ENCODE measurements at places on chromosomes 4 and X. TPM values are rescaled to one million over a fixed set of nuclear protein-coding genes. Genes with fewer than 3 reads are reported as not detected.

The NDNF gene
- 0.35 TPM for total RNA-seq

The IQCM gene
- total RNA-seq, result not detected

DNA sequence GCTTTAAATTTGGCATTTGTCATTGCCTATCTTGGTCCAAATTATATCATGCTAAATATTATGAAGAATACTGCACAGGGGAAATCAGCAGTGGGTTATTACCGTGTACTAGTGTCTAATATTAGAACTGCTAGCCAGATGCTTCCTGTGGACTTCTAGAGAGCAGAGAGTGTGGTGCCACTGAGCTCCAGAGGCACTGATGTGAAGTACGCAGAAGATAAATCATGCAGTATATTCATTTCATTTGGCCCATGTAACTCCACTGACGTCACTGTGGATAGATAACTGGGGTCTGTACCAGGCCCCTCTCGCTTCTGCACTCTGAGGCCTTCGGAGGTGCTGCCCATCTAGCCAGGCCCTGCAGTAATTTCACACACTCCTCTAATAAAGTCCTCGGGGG is 80.0 kb downstream of the ALPK1 start:
- DNase-seq, result no peak

DNA sequence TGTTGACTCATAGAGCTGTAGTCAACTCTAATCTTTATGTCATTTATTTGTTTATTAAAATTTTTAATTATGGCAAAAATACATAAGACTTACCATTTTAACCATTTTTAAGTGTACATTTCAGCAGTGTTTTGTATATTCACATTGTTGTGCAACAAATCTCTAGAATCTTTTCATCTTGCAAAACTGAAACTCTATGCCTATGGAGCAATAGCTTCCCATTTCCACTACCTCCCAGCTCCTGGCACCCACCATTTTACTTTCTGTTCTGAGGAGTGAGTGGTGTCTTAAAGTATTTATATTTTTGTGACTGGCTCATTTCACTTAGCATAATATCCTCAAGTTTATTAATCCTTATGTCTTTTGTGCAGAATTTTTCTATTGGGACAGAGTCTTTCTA is 181.0 kb downstream of the GPAT3 start:
- DNase-seq, result no peak

DNA sequence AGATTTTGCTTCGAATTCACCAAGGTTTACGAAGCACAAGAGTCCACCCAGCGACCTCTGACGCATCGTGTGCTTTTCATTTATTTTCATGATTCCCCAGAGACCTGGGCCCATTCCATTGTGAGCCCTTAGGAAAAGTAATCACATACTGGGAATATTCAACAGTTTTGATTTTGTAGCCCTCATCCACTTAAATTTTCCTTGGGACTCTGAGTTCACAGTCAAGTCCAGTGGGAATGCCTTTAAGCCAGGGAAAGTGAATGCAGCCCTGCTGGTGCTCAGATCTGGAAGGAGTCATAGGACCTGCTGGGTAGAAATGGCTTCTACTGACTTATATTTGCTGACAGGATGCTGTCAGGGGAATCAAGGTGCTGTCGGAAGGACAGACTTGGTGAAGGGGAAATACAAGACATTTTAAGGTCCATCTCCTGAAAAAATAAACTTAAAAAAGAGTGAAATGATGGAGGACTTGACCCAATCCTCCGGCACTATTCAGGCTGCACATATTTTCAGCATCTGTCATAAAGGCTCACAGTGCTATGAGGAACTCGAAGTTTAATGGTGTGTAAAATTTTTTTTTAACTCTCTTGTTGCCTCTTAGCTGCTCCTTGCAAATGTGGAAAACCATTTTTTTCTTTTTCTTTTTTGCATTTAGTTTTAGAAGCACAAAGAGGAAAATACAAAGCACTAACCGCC is 204.9 kb downstream of the MID1 start:
- DNase-seq, result no peak

DNA sequence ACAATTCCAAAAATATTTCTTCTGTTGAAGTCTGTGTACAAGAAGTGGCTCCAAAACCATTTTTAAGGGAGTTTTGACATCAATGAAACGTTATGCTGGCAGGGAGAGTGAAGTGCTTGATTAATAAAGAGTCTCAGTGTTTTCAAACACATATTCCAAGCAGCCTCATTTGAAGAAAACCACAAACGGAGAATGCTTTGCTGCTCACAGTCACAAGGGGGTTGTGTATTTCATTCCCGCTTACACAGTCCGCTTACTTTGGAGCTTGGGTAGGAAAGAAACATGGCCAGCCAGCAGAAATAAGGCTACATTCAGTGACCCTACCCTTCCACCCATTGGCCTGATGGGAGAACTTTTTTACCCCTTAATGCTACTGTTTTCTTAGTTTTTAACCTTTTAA is 586.2 kb downstream of the RAB28 start:
- DNase-seq, result no peak

DNA sequence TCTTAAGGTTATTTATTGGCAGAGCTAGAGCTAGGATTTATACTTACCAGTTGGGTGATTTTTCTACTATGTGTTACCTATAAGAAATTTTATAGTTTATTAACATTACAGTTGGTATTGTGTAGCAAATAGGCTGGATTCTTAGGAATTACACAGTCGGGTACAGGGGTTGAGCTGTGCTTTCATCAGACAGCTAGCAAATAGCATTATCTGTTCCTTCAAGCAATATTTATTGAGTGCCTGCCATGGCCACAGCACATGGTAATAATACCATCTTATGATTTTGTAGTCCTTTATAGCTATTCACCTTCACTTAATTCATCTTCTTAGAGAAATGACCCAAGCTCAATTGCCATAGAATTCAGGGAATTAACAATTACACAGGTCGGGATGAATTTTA is 109.4 kb upstream of the PACRGL start:
- DNase-seq, result no peak

GRCh38 chr4:6900956-6901355 is 8.7 kb upstream of the TBC1D14 start:
- DNase-seq, result no peak

- no peak for DNase-seq
Measured at GRCh38 chr4:94519019-94519418, 67.3 kb downstream of the PDLIM5 start.

- DNase-seq, result no peak
Measured at GRCh38 chr4:169175476-169175875, 95.3 kb downstream of the SH3RF1 start.

GRCh38 chr4:80926891-80927290 is 103.6 kb upstream of the BMP3 start:
- DNase-seq, result no peak

GRCh38 chr4:952881-953573 is 20.3 kb downstream of the DGKQ start:
- DNase-seq, result peak; percentile 82

- DNase-seq, result no peak
Measured at GRCh38 chrX:1903236-1903935, 288.5 kb downstream of the ASMT start.

Measured in chondrocyte (in vitro differentiated cells).